Inflammatory macrophage treated with lipopolysaccharide for 1 hour (primary cell): ENCODE measurements at places on chromosomes 5 and 9.
A peak's percentile ranks its signal among the peaks of the same experiment; 100 is the strongest.

DNA sequence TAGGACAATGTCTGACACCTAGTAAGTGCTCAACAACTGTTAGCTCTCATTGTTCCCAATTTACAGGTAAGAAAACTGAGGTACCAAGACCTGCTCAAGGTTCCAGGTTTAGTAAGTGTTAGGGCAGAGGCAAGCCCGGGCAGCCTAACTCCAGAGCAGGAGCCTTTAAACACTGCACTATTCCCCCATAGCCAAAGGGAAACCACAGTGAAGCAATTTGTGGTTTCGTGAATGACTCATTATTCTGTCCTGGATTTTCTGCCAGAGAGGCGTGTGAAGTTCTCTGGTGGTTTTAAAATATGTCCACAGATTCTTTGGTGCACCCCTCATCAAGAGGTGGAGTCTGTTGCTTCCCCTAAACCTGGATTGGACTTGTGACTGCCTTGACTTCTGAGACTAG lies 1.0 kb upstream of the MCC start:
- DNase-seq: peak; percentile 81

DNA sequence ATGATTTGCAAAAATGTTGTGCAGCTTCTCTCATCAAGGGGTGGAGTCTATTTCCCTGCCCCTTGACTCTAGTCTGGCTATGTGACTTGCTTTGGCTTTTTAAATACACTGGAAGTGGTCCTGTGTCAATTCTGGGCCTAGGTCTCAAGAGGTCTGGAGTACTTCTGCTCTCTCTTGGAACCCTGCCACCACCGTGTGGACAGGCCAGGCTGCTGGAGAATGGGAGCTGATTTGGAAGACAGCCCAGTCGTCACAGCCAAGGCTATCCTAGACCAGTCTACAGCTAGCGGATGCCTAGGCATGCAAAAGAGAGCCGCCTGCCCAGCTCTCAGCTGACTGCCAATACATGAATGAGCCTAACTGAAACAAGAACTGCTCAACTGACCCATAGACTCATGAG lies 56.7 kb upstream of the CLINT1 start:
- no peak for DNase-seq

DNA sequence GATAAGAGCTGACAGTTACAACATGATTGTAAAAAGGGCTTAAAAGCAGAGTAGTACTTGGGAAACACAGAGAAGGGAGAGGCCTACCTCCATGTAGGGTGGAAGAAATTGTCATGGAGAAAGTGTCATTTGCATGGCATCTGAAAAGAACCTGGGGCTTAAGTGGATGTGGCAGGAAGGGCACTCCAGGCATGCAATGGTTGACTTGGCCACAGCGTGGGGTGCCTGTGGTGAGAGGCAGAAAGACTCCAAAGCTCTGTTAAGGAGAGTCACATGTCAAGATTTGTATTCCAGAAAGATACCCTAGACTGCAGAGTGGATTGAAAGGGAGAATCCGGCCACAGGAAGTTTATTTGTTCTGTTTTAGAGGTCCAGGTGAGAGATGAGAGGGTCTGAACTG lies 2.4 kb downstream of the POLR3G start:
- DNase-seq: no peak

DNA sequence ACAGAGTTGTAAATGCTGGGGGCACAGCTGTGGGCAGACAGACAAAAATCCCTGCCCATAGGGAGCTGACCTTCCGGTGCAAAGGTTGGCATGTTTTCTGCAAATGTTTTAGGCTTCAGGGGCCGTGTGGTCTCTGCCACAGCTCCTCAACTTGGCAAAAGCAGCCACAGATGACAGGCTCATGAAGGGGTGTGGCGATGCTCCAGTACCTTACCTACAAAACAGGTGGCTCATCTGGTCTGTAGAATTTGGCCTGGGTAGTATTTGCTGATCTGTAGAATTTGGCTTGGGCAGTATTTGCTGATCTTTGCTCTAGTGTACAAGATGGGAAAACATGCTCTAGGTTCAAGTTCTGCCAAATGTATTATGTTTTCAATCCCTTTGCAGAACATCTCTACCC lies 283.9 kb downstream of the GADD45G start:
- no peak for DNase-seq

GRCh38 chr5:35338157-35338453 lies 107.8 kb upstream of the PRLR start:
- no peak for DNase-seq

DNA sequence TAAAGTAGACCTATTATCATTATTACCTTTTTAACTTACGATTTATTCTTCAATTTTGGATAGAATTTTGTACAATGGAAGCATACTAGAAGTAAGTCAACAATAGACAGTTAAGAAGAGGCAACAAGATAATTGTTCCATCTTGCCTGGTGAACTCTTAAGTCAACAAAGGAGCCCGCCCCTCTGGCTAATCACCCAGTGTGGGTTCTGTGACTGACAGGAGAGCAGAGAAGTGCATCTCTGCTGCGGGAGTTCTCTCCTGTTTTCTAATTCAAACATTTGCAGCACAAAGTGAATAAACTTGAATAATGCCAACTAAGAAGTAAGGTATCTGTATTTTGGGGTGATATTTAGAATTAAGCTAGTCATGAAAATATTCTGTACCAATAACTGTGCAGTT lies 6.7 kb upstream of the ISL1 start:
- no peak for DNase-seq

DNA sequence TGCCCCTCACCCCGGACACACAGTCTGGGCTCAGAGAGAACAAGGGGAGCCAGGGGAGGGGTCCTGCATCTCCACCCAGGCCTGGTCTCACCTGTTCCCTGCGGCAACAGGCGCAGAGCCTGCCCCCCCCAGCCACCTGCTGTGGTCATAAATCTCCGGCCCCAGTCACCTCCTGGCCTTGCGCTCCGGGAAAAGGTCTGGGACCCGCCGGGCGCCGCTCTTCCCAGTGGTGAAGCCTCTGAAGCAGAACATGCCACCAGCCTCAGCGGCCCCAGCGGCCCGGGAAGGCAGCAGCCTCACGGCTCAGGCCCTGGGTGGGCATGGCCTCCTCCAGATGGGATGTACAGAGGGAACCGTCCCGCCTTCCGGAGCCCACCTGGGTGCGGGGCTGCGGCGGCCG lies 20.6 kb downstream of the NOTCH1 start:
- no peak for DNase-seq

DNA sequence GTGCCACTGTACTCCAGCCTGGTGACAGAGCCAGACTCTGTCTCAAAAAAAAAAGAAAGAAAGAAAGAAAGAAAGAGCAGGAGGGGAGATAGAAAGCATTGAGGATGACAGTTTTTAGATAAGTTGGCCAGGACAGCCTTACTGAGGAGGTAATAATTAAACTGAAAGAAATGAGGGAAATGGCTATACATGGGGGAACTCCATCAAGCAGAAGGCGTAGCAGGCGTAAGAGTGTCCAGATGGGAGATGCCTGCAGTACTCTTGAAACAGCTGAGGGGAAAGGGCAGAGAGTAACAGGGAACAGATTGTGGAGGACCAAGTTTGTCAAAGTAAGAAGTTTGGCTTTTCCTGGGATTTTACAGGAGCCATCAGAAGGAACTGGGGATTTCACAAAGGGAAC lies 57.5 kb downstream of the HMGCS1 start:
- DNase-seq: peak; percentile 14

DNA sequence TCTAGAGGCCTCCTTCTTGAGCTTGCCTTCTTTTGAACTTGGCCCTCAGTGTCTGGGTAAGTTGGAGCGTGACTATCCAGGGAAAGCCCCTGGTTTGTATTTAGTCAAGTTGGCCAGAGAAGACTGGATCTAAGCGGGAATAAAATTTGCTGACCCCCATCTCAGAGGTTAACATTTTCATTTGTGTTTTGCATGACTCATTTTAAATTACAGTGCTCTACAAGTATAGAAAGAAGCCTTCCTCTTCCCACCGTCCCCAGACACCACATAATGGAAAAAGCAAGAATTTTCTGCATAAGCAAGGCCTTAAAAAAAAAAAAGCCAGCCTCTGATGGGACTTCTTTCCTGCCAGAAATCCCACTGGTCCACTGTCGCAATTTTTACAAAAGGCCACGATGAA lies 27.2 kb downstream of the PIK3R1 start:
- DNase-seq: no peak

- no peak for DNase-seq
These were observed 70.9 kb downstream of the PCDH1 start for GRCh38 chr5:141807329-141807728.

GRCh38 chr5:180112181-180112861 lies 40.8 kb upstream of the RNF130 start:
- no peak for DNase-seq

- DNase-seq: no peak
These were observed 89.8 kb downstream of the NTRK2 start for GRCh38 chr9:84759300-84759750.

DNA sequence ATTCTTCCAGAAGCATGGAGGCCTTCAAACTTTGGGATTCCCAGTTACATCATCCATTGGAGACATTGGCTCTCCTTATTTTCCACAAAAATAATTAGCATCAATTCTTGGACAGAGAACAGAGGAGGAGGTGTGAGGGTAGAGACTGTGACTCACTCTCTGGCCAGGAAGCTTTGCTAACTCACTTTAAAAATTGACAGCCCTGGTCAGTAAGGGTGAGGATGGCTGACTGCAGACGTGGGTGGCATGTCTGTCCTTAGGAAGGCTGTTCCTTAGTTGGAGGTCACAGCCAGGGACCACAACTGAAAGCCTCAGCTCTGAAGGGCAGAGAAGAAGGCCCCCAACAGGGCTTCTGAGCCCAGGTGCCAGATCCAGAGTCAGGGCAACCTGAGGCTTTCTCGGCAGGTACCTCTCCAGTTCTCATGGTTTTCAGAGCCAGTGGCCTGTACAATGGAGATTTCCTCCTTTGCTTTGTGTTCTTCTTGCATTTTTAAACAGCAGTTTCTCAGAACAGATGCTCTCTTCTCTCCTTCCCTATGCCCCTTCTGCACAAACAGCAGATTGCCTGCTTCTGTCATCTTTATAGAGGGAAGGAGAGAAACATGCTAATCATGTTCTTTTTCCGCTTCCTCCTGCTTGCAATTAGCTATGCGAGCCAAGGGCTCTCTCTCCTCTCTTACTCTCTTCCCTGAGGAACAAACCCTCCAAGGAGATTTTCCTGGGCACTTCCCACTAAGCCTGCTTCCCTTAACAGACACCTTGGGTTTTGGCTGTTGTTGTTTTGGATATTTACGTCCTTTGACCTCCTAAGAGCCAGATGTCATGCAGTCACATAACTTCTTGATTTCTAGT lies 92.5 kb upstream of the ZNF366 start:
- peak; percentile 19 for DNase-seq

- no peak for DNase-seq
These were observed 14.8 kb upstream of the SLC6A19 start for GRCh38 chr5:1186351-1187233.

DNA sequence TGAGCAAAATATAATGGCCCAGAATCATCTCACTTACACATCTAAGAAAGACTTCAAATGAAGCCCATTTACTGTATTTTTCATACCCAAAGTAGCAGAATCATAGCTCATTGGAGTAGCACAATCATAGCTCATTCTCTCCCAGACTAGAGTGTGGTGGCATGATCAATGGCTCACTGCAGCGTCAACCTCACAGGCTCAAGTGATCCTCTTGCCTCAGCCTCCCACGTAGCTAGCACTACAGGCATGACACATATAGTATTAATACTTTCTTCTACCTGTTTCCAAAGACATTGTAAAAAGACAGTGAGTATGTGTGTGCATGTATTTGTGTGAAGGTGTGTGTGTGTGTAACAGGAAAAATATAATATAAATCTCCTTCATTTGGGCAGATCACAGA lies 1247.9 kb upstream of the ACO1 start:
- DNase-seq: no peak

DNA sequence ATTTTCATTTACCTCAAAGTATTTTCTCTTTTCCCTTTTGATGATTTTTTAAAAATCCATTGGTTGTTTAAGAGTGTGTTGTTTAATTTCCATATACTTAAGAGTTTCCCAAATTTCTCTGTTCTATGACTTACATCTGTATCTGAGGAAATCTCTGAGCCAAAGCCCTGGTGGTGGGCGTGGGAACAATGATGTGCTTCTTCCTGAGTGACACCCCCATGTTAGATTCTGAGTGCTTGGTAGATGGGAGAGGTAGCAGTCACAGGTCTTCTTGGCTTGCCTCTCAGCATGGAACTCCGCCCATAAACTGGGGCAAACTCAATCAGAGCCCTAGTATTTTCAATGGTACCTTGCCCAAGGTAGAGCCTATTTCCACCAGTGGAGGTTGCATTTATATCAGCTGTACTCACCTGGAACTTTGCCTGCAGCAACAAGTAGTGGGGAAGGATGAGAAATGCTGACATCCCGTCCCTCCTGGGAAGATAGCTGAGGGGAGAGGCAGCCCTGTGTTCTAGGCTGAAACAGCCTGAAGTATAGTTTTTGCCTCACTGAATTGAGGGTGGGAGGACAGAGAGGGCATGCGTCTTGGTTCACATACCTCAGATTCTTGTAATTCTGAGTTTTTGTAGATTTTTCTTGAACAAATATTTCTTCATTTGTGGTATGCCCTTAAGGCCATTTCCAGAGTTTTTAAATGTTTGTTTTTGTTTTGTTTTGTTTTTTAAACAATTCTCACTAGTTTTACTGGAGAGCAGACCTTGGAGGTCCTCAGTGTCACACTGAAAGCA lies 26.4 kb downstream of the C9orf43 start:
- peak; percentile 75 for DNase-seq

- peak; percentile 52 for DNase-seq
These were observed 687 bp downstream of the LYSMD3 start for GRCh38 chr5:90528601-90529193.

GRCh38 chr9:115944166-115944948 lies 209.2 kb upstream of the PAPPA start:
- DNase-seq: no peak

DNA sequence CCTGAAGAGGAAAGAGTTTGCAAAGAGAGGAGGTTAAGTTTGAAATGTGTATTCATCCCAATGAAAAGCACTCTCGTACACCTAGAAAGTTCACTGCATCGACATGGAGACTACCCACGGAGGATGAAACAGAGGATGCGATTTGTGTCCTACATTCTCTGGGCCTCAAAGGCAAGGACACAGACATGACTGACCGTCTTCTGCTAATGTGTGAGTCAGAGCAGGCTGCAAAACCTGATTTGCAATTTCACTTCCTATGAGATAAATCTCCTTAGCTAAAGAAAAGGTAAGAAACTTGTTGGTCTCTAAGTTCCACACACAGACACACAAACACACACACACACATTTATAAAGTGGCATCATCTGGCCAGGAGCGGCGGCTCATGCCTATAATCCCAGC lies 98.6 kb downstream of the GNAQ start:
- no peak for DNase-seq

GRCh38 chr9:16175461-16175860 lies 622.6 kb downstream of the CCDC171 start:
- DNase-seq: no peak

DNA sequence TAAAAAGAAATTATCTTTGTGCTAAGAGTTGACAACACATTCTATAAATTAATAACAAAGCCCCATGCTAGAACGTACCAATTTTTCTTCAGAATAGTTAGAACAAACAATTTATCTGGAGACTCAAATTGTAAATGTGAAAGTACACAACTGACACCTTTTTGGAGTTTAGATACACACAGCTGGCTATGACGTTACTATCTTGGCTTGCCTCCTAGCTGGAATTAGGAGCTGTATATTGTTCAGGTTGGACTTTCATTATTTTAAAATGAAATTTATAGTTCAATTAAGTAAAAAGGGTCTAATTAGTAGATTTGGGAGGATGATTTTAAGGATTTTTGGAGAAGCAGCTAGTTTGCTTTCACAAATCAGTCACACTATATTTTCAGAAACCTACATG lies 393.9 kb upstream of the RIOK2 start:
- no peak for DNase-seq

- no peak for DNase-seq
These were observed 229.0 kb downstream of the TSSK1B start for GRCh38 chr5:113205807-113206206.
